Uterine smooth muscle cell (primary cell): ENCODE measurements at places on chromosomes 2 and 18. TPM values are rescaled to one million over a fixed set of nuclear protein-coding genes. Genes with fewer than 3 reads are reported as not detected.

Gene COL6A3
- total RNA-seq: 1,986 and 2,978 TPM in 2 replicates

Gene KIDINS220
- total RNA-seq: 115 and 126 TPM in 2 replicates

Gene SIX3
- total RNA-seq: under 0.01 TPM in 1 of 2 replicates, not detected in the other

Gene NT5C1B
- total RNA-seq: 0.33 TPM in 1 of 2 replicates, not detected in the other

Gene LIPG
- 18.4 and 29.7 TPM in 2 replicates for total RNA-seq

Gene EDAR
- not detected in 2 replicates for total RNA-seq
